ENCODE measurements at places on chromosomes 6 and 20. TPM values are rescaled to one million over a fixed set of nuclear protein-coding genes. Genes with fewer than 3 reads are reported as not detected.
A peak's percentile ranks its signal among the peaks of the same experiment; 100 is the strongest.

DOK5 gene
- 0.27 TPM for total RNA-seq

GRCh38 chr20:3733119-3733995 is 872 bp downstream of the HSPA12B start:
- no peak overlapping the region for H3K27ac ChIP-seq
- H3K4me3 ChIP-seq, result no peak overlapping the region
- peaks cover 51% of the 10 kb centered on the region for H3K27me3 ChIP-seq
- DNase-seq, result no peak

DNA sequence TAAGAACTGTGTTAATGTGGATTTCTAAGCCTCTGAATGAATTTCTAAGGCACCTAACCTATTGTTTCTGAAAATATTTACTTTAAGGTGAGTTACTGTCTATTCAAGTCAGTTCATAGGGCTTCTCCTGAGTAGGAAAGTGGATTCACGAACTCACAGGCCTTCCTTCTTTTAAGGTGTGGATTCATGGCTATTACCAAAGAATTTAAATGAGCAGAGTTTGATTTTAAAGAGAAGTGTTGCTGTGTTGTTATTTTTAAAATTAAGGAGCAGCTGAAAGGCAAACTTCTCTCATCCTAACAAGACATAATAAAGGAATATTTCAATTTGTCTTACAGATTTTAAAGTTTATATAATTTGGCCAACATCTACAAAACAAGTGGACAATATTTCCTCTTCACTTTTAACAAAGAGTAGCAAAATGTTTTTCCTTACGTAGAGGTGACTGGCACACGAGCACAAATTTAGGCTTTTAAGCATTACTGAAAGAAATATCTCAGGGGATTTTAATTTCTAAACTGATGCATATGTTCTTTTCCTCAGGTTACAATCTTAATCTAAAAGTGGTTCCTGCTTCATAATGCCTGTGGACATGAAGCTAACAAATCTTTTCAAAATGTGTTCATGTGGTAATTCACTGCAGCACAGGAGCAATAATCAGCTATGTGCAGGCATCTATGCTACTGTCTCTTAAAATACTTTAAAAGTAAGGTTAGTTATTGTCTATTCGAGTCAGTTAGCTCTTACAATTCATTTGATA is 602 bp upstream of the TSPYL4 start:
- no peaks in the 10 kb centered on the region for H3K4me1 ChIP-seq
- no peak overlapping the region for H3K27ac ChIP-seq
- no peak for DNase-seq
- peaks cover 20% of the 10 kb centered on the region for H3K36me3 ChIP-seq

- no peak overlapping the region for H3K27ac ChIP-seq
- H3K4me1 ChIP-seq, result no peaks in the 10 kb centered on the region
- H3K27me3 ChIP-seq, result peaks cover 1% of the 10 kb centered on the region
Measured at GRCh38 chr6:134603561-134603960, 285.6 kb upstream of the SGK1 start.

HLA-DQA1 gene
- not detected for total RNA-seq

HCRTR2 gene
- not detected for total RNA-seq

DNA sequence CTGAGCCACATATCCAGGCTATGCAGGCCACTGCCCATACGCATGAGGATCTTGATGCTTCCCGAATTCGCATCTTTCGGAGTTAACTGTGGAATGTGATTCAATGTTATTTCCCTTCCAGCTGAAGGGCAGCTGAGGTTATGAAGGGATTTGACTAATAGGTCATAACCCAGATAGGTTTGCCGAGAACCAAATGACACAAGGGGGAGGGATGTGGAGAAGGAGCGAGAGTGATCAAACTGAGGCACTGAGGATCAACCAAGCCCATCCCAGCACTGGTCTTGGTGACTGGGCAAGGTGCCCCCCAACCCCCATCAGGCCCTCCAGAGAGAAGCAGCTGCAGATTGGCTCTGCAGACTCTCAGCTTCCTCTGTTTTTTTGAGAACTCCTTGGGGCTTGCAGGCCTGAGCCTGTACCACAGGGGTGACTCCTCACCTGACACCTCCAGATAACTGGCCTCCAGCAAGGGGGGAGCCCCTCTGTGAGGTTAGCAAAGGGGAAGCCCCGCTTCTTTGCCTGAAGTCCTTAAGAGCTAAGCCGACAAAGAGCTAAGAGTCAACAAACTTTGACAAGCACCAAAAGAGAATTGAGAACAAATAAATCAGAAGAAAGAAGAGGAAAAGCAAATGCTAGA is 185.9 kb downstream of the PDE7B start:
- peaks cover 13% of the 10 kb centered on the region for H3K36me3 ChIP-seq
- H3K4me1 ChIP-seq, result peaks cover 76% of the 10 kb centered on the region
- H3K27ac ChIP-seq, result peak overlapping the region; percentile 95

DNA sequence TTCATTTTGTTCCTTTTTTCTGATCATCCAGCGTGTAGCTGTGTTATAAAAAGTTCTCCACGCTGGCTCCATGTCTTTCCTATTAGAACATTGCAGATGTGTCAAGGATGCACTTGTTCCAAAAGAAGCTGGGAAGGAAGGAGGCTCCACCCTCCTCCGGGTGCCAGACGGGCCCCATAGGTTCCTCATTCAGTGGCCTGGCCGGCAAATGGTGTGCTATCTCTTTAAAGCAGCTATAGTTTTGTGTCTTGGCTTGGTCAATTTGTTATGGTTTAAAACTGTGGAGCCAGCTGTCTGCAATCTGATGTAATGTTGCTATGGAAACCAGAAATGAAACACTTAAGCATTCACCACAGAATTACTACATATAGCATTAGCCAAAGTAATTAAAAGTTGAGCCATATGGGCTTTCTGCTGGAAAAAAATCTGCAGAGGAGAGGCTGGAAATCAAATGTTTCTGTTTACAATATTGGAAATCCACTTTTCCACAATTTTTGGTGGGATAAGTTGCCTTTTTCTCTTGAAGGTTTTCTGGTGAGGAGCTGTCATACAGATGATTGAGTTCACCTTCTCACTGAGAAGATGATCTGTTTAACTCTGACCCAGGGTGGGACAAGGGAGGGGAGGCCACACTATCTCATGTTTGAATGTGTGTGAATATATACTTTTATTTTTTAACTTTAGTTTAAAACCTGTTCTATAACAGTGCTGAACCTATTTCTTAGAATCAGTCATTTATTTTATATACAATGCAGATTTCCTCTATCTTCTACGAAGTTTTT is 167.4 kb downstream of the SASH1 start:
- H3K27me3 ChIP-seq, result peaks cover 5% of the 10 kb centered on the region
- H3K36me3 ChIP-seq, result peaks cover 38% of the 10 kb centered on the region
- H3K4me3 ChIP-seq, result peak overlapping the region; percentile 98
- DNase-seq, result peak; percentile 99

GRCh38 chr6:152572338-152573088 is 64.6 kb downstream of the SYNE1 start:
- H3K27ac ChIP-seq, result no peak overlapping the region
- no peak overlapping the region for H3K4me3 ChIP-seq
- H3K36me3 ChIP-seq, result peaks cover 9% of the 10 kb centered on the region
- no peaks in the 10 kb centered on the region for H3K27me3 ChIP-seq

- H3K4me1 ChIP-seq, result peaks cover 8% of the 10 kb centered on the region
- no peaks in the 10 kb centered on the region for H3K36me3 ChIP-seq
- DNase-seq, result no peak
- H3K27ac ChIP-seq, result no peak overlapping the region
Measured at GRCh38 chr6:101003075-101003474, 121.9 kb upstream of the ASCC3 start.

- no peak overlapping the region for H3K4me3 ChIP-seq
- peaks cover 7% of the 10 kb centered on the region for H3K36me3 ChIP-seq
- DNase-seq, result no peak
- no peak overlapping the region for H3K27ac ChIP-seq
Measured at GRCh38 chr6:159152782-159153181, 16.4 kb upstream of the FNDC1 start.

DNA sequence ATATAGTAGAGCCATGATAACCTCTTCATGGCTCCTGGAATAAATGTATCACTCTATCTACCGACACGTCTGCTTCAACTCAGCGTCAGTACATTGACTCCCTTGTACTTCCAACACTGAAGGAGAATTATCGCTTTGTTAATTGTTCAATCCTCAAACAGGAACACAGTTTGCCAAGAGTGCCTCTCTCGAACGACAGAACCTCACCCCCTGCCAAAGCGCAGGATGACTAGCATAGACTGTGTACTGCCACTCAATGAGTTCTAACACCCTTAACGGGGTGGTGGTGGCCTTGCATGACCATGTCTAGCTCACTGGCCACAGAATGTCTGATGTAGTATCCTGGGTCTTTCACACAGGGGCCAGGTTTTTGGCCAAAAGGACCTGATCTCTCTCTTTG is 81.4 kb upstream of the HEY2 start:
- H3K27me3 ChIP-seq, result peaks cover 2% of the 10 kb centered on the region
- no peaks in the 10 kb centered on the region for H3K4me1 ChIP-seq
- H3K4me3 ChIP-seq, result no peak overlapping the region
- no peak overlapping the region for H3K27ac ChIP-seq

DNA sequence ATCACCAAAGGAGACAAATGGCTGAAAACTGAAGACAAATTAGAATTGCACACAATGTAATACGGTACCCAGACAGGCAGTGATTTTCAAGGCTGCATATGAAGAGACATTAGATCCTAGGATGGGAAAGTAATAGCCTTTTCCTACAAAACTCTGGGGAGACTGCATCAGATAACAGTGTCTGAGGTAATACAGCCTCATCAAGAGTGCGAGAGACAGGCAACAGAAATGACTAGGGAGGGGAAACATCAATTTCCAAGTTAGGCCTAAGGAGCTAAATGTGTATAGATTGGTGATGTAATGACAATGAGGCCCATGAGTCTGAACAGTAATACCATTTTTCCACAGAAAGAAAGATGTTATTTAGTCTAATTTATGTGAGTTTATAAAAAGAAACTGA is 200.3 kb downstream of the HTR1B start:
- no peaks in the 10 kb centered on the region for H3K4me1 ChIP-seq
- H3K4me3 ChIP-seq, result peak overlapping the region; percentile 8
- no peak for DNase-seq
- H3K27me3 ChIP-seq, result no peaks in the 10 kb centered on the region

RCAN2 gene
- 0.46 TPM for total RNA-seq

KCNK5 gene
- total RNA-seq, result not detected

LY6G5C gene
- 2.0 TPM for total RNA-seq

SCGN gene
- not detected for total RNA-seq

GRCh38 chr6:16632101-16632500 is 129.2 kb downstream of the ATXN1 start:
- H3K36me3 ChIP-seq, result peaks cover 30% of the 10 kb centered on the region
- H3K27ac ChIP-seq, result no peak overlapping the region
- peaks cover 37% of the 10 kb centered on the region for H3K4me1 ChIP-seq

DNA sequence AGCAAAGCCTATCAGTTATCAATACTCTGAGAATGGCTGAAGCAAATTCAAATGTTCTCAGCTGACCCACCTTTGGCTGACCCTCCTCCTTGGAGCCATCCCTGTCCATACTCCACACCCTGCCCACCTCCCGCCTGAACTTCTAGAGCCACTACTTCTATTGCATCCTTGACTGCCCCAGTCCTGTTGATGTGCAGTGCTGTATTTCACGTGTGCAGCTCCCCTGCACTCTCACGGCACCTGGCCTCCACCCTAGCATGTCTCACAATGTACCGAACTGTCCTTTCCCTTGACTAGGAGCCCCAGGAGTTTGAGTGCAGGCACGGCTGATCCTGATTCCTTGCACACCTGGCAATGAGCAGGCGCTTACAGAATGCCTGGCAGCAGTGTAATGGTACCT is 7.0 kb downstream of the CPXM1 start:
- H3K27me3 ChIP-seq, result peaks cover 22% of the 10 kb centered on the region
- no peak overlapping the region for H3K27ac ChIP-seq
- DNase-seq, result no peak

DNA sequence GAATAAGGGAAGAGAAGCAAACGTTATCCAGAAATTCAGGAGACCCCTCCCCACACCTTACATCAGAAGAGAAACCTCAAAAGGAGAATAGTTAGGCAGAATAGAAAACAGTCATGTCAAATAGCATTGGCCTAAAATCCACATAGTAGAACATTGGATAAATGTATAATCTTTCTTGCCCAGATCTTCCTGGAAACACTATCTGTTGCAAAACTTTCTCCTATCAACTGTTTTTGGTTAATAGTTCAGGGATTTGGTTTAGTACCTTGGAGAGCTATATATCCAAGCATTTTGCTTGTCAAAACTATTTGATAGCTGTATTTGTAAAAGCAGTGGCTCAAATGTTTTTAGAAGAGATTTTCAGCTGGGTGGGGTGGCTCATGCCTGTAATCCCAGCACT is 74.3 kb upstream of the PHACTR2 start:
- H3K4me1 ChIP-seq, result peaks cover 9% of the 10 kb centered on the region
- no peak overlapping the region for H3K27ac ChIP-seq
- no peaks in the 10 kb centered on the region for H3K27me3 ChIP-seq
- H3K36me3 ChIP-seq, result no peaks in the 10 kb centered on the region
- no peak overlapping the region for H3K4me3 ChIP-seq

- H3K4me1 ChIP-seq, result peaks cover 41% of the 10 kb centered on the region
- peak overlapping the region; percentile 99 for H3K4me3 ChIP-seq
- no peak overlapping the region for H3K27ac ChIP-seq
- peaks cover 4% of the 10 kb centered on the region for H3K27me3 ChIP-seq
- peaks cover 4% of the 10 kb centered on the region for H3K36me3 ChIP-seq
Measured at GRCh38 chr6:42049948-42050296, 402 bp upstream of the TAF8 start.

GRCh38 chr6:98416027-98416426 is 418.3 kb upstream of the POU3F2 start:
- no peaks in the 10 kb centered on the region for H3K4me1 ChIP-seq
- H3K27me3 ChIP-seq, result no peaks in the 10 kb centered on the region
- no peaks in the 10 kb centered on the region for H3K36me3 ChIP-seq
- no peak overlapping the region for H3K4me3 ChIP-seq
- H3K27ac ChIP-seq, result no peak overlapping the region

- peaks cover 75% of the 10 kb centered on the region for H3K4me1 ChIP-seq
- H3K36me3 ChIP-seq, result no peaks in the 10 kb centered on the region
- no peak for DNase-seq
- H3K27ac ChIP-seq, result no peak overlapping the region
- no peaks in the 10 kb centered on the region for H3K27me3 ChIP-seq
Measured at GRCh38 chr6:112013051-112013450, 40.9 kb upstream of the CCN6 start.

WFDC5 gene
- total RNA-seq, result not detected

Measured in HFFc6 (cell line).